ENCODE measurements at places on chromosomes 1 and 21.

DNA sequence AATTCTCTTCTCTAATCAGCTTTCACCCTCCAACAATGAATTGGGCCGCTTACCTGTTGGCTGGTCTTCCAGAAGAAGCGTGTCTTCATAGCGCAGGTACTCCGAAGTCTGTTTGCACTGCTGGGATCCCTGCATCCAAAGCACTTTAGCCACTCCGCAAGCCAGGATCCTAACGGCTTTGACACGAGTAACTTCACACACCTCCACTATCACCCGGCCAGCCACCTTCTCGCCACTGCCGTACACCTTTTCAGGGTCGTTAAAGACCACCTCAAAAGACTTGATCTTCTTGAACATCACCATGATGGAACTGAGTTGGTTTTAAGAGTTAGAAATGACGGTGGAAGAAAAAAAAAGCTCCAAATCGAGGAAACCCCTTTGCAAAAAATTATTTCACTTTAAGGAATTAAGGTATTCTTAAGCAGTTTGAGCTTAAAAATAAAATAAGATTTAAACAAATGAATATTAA lies 381 bp downstream of the TXNIP start:
- no peak for DNase-seq

DNA sequence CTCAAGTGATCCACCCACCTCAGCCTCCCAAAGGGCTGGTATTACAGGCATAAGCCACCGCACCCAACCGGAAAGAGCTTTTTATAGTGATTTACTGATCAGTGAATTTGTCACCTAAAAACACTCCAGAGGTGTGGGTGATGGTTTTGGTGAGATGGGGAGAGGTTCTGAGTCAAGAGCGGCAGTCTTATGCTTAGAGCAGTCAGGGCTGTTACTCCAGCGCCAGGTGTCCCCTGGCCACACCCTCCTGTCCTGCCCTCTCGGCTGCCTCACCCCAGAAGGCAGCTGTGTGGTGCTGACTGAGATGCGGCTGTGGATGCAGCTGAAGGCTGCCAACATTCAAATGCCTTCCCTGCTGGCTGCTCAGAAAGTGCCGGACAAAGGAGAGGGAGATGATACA lies 94.5 kb upstream of the LPGAT1 start:
- DNase-seq = no peak

- no peak for DNase-seq
Measured at GRCh38 chr1:34825455-34826091, 32.8 kb downstream of the GJA4 start.

- no peak for DNase-seq
Measured at GRCh38 chr1:246591047-246591446, 24.8 kb downstream of the CNST start.

GRCh38 chr21:35204850-35205541 lies 155.9 kb upstream of the RUNX1 start:
- DNase-seq = peak; percentile 60

- no peak for DNase-seq
Measured at GRCh38 chr1:195769461-195769860, 838.8 kb downstream of the KCNT2 start.

DNA sequence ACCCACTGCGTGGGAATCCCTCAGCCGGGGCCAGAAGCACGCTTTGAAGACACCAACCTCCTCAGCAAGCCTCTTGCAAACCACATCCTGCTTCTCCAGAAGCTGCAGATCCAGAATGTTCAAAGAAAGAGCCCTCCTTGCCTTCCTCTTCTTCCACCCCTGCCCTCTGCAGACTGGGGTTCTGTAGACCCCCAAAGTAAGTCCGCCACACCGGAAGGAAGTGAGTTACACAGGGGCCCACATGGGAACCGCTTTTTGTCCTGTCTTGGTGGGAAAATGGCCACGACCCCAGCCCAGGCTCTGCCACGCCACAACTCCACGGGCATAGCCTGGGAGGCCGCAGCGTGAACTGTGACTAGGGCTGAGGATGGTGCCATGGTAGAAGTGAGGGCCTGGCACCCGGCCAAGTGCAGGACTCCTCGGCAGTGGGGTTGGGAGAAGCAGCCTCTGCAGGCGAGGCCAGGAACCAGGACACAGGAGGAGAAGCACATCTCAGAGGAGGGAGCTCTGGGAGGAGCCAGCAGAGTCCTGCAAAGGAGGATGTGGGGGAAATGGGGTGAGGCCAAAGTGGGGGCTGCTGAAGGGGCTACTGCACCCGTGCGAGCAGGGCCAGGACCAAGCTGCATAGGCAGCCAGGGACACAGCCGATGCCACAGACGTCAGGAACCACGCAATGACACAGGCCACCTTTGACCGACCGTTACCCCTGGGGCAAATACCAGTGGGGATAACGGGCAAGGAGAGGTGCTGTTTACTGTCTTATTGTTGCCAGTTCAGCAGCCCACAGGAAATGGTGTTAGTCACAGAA lies 30.9 kb downstream of the PDE9A start:
- DNase-seq = no peak

- no peak for DNase-seq
Measured at GRCh38 chr1:85587841-85588240, 7.3 kb downstream of the CCN1 start.

DNA sequence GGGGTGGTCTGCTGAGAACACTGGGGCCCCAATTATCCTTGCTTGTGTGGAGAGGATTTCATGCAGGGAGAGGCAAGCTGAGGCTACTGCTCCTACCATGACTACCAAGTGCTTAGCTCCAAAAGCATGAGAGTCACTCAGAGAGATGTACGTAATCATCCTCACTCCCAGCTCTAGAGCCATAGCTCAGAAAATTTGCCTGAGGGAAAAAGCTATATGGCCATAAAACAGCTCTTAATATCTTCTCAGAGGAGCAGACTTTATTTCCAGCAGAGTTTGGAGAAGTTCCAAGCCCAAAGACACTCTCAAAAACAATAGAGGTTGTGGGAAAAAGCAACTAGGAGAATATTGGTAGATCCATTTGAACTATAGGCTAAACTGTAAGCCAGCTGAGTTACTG lies 106.4 kb upstream of the PBX1 start:
- no peak for DNase-seq

DNA sequence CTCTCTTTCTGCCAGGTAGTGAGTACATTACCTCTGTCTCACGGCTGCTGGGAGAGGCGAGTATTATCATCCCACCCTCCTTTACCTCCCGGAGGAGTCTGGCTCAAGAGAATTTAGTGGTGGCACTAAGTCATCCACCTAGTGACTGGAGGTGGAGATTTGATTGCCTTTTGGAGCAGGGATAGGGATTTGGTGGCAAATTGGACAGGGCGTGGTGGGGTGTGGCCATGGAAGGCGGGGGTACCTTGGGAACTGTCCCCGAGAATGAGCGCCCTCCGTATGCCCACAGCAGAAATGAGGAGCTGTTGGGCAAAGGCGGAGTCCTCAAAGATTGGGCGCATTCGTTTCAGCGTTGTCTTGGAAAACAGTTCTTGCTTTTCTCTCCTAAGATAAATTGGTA lies 32.1 kb upstream of the HMGN1 start:
- no peak for DNase-seq

DNA sequence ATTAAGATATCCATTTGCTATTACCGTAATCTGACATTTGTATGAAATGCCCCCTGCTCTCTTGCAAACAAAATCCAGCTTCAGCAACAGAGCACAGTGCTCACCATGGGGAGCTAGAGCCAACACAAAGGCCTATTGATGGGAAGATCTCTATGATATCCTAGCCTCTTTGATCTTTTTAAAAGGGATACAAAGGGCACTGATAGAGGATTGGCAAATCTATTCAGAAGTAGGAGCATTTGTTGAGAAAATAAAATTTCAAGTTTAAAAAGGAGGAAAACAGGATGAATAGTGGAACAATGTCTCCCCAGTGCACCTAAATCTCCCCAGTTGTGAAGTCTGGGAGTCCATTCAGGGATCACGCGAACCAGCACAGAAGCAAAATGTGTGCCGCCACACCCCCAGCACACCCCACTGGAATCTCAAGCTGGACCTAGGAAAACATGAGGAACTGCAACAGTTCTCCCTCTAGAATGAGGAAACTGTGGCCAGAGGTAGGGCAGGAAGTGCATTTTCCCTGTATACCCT lies 32.2 kb downstream of the MRAP start:
- no peak for DNase-seq

DNA sequence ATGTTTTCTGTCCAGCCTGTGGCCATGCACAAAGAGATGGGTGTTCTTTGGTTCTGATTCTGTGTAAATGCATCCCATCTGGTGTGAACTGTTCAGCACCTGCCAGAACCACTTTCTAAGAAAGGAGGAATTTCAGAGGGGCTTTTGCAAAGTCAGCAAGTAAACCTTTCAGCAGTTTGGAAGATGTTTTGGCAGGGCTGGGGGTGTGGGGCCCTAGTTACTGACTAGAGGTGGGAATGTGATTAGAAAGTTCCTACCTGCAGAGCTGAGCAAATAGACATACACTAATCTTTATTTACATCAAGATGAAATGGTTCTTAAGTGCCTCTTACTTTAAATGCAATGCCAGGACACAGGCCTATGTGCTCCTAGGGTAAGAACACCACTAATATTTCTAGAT lies 378.1 kb upstream of the USP24 start:
- DNase-seq = no peak

DNA sequence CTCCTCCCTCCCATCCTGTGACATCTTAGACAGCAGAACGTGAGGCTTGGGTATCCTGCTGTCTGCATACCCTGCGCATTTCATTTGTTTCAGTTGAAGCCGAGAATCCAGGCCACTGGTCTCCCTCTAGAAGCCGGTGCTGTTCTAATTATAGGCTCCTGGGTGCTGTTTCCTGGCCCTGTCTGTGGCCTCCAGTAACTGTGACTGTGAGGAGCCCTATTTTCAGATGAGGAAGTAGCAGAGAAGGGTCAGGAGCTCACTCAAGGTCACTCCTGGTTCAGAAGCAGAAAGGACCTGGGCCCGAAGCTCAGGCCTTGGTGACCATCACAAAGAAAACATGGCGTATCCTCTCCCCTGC lies 24.0 kb downstream of the COQ8A start:
- DNase-seq = no peak

GRCh38 chr1:192439373-192440025 lies 122.7 kb downstream of the RGS21 start:
- DNase-seq = peak; percentile 1

DNA sequence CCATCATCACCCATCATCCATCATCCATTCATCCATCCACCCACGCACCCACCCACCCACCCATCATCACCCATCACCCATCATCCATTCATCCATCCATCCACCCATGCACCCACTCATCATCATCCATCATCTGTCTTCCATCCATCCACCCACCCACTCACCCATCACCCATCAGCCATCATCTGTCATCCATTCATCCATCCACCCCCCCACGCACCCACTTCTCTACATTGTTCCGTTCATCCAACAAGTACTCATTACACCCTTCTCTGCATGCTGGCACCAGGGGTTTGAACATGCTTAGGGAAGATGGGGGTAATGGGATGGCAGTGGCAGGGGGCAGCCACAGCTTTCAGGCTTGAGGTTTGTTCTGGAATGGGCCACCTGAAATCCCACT lies 82.1 kb downstream of the ADARB1 start:
- no peak for DNase-seq

DNA sequence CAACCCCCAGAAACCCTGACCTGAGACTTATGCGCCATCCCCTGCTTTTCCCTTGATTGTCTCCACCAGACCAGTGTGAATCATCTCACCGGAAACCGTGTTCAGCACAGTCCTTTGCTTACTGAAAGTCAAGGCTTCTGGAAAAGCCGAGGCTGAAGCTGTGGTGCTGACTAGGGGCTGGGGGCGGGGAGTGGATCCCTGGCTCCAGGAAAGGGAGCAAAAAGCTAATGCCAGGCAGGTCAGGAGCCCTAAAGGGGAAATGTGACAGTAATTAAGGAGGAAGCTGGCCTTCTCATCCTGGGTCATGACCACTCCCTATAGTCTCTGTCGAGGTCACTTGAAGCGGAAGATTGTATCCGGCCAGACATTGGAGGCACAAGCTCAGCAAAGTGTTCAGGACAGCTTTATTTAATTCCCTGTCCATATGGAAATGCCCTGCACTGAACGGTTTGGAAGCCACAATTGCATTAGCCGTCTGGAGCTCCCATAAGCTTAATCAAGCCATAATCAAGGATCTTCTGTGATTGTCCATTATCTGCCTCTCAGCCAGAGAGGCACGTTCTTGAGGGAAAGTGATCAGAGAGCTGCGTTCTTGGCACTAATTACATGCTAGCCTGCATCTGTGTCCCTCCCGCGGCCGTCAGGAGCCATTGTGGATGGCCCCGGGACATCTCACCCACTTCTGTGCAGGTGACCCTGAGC lies 403.6 kb downstream of the RRAGC start:
- no peak for DNase-seq

GRCh38 chr1:89781494-89782126 lies 39.2 kb upstream of the LRRC8D start:
- DNase-seq = no peak

DNA sequence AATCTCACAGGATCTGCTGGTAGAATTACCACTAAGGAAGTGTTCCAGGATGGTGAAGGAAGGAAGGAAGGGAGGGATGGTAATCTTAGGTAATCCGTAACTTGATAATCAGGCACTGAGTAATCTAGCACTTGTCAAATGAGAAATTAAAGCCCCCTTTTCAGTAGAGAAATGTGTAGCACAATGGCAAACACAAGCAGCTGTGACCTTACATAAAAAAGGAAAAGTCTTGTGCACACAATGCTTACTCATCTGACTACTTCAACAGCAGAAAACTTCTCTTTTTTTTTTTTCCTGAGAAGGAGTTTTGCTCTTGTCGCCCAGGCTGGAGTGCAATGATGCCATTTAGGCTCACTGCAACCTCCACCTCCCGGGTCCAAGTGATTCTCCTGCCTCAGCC lies 6.1 kb downstream of the NUP210L start:
- no peak for DNase-seq

- no peak for DNase-seq
Measured at GRCh38 chr1:200895443-200895789, 716 bp downstream of the INAVA start.

- DNase-seq = no peak
Measured at GRCh38 chr1:247054992-247055415, 23.6 kb downstream of the ZNF670 start.

DNA sequence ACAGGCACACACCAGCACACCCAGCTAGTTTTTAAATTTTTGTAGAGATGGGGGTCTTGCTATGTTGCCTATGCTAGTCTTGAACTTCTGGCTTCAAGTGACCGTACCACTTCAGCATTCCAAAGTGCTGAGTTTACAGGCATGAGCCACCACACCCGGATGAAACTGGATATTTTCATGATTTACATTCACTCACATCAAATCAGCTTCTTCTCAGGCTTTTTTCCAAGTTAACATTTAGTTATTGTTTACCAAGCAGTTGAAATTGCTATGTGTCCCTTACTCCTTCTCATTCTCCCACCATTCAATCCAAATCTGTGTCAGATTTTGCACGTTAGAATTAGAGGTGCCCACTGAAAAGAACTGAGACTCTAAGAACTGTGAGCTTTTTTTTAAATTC lies 18.4 kb downstream of the RIT1 start:
- DNase-seq = no peak

Data from GM04503 (cell line).